Substantia nigra (tissue), 51 donors: ENCODE measurements at places on chromosomes 5 and 9.

DNA sequence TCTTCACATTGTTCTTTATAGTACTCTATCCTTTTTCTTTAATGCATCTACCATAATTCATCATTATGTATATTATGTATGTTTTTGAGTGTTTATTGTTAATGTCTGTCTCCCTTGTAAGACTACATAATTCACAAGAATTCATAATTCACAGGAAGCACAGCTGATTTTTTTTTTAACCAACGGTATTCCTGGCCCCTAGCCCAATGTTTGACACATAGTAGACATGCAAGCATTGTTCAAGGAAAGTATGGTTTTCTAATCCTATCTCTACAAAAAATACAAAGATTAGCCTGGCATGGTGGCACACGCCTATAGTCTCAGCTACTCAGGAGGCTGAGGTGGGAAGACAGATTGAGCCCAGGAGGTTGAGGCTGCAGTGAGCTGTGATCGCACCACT, 160.6 kb downstream of the PPP2R2B start:
- DNase-seq: no peak

GRCh38 chr5:142322747-142323479, 1.9 kb downstream of the SPRY4 start:
- no peak for DNase-seq

- DNase-seq: no peak
Observed at GRCh38 chr9:135083831-135084230, 3.6 kb upstream of the OLFM1 start.

DNA sequence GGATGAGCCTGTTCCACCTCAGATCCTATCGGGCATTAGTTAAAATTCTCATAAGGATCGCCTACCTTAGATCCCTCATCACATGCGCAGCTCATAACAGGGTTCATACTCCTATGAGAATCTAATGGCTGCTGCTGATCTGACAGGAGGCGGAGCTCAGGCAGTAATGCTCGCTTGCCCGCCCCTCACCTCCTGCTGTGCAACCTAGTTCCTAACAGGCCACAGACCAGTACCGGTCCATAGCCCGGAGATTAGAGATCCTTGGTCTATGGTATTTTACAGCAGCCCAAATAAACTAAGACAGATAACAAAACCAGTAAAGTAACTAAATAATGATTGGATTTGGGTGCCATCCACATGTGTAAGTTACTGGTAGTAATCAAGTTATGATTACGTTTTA, 17.5 kb downstream of the GOLPH3 start:
- DNase-seq: no peak
